ENCODE measurements at places on chromosomes 4 and X. TPM values are rescaled to one million over a fixed set of nuclear protein-coding genes. Genes with fewer than 3 reads are reported as not detected.
A peak's percentile ranks its signal among the peaks of the same experiment; 100 is the strongest.

- DNase-seq = no peak
Measured at GRCh38 chr4:3518511-3518880, 13.7 kb downstream of the LRPAP1 start.

DNA sequence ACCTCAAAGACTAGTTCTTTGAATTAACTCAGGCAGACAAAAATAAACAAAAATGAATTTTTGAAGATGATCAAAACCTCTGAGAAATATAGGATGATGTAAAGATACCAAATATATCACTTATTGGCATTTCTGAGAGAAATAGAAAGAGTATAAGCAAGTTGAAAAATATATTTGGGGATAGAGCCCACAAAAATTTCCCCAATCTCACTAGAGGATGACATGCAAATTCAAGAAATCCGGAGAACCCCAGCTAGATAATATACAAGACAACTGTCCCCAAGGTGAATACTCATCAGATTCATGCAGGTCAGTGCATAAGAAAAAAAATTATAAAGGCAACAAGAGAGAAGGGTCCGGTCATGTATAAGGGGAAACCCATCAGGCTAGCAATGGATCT lies 129.1 kb downstream of the CXXC4 start:
- DNase-seq = no peak

DNA sequence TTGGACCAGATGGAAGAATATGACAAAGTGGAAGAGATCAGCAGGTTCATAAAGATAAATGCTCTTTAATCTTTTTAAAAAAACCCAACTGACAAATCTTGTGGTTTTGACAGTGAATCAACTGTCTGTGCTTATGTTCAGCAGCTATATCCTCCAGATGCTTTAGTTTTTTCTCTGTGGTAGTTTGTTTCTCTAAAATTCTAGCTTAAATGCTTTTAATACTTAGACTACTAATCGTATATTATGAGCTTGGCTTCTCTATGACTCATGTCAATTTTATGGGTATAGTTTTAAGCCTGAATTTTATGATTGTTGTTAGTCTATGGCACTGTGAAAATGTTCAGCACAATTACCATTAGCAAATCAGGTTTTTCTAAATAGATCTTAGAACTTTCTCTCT lies 12.9 kb downstream of the HHIP start:
- peak; percentile 82 for DNase-seq

DNA sequence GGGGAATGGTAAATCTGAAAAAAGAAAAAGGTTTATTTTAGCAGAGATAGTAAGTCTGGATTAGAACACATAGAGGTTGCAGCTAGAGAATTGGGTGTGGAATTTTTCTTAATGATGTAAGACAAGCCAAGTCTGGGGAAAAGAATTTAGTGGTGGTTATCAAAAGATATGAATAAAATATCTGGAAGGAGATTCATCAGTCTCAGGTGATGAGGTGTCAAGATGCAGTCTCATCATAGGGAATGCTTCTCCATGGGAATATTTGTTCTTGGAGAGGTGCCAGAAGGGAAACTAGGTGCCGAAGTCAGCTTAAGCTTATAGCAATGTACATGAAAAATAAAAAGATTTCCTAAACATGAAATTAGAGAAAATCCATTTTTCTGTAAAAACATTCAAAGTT lies 504.1 kb upstream of the NR3C2 start:
- no peak for DNase-seq

GRCh38 chrX:37820646-37821045 lies 26.7 kb downstream of the DYNLT3 start:
- DNase-seq = no peak

GRCh38 chr4:176433983-176434382 lies 114.2 kb downstream of the SPCS3 start:
- DNase-seq = peak; percentile 22

DNA sequence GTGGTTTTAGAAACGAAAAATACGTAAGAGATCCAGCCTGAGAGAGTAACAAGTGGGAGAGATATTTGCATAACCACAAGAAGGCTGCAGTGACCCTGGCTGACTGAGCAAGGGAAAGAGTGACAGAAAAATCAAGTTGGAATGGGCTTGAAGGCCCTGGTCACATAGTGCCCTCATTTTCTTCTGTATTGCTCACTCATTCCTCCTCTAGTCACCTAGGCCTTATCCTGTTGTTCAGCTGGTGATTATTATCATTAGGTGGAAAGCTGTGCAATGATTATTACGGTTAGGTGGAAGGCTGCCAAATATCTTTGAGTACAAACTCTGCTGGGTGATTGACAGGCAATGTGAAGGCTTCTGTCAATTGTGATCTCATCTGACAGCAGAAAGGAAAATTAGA lies 2384.1 kb downstream of the PCDH7 start:
- DNase-seq = no peak

DNA sequence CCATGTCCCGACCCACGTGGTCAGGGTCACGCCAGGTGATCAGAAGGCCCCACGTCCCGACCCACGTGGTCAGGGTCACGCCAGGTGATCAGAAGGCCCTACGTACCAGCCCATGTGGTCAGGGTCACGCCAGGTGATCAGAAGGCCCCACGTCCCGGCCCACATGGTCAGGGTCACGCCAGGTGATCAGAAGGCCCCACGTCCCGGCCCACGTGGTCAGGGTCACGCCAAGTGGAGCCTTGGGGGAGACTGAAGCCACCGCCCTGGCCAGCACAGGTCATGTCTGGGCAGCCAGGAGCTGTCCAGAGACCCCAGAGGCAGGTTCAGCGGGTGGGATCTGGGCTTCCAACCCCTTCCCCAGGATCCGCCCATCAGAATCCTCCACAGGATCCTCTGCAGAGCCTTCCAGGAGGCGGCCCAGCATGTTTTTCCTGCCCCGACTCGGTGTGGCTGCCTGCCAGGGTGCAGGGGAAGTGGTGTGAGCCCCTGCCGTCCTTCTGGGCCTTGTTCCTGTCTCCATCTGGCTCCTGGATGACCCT lies 58.4 kb downstream of the FAM53A start:
- no peak for DNase-seq

DNA sequence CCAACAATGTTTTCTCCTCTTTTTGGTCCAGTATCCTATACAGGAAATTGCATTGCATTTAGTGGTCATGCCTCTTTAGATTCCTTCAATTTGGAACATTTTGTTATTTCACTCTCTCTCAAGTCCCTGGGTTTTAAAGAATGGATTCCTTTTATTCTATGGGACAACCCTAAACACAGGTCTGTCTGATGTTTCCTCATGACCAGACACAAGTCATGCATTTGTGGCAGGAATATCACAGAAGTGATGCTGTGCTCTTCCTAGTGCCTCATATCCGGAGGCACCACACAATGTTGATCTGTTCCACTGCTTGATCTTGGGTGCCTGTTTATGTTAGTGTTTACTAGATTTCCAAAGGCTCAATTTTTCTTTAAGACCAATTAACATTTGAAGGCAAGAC lies 69.7 kb upstream of the H2AZ1 start:
- DNase-seq = no peak

GRCh38 chr4:123876143-123876542 lies 479.5 kb downstream of the SPRY1 start:
- DNase-seq = no peak

DNA sequence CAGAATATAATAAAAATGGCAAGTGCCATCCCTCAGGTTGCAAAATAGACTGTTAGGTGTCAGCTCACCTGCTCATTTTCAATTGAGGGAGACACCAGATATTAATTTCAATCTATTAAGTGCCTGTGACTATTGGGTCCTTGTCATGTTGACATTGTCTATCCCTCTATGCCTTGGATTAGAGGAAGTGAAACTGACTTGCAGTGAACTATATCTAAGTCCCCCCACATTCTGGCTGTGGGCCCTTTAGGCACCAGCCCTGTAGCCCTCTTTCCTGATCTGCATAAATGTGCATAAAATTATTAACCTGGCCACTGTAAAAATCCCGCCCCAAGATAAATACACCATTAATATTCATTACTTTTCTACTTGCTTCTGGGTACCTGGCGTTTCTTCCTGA lies 293.0 kb upstream of the CLNK start:
- DNase-seq = no peak

DNA sequence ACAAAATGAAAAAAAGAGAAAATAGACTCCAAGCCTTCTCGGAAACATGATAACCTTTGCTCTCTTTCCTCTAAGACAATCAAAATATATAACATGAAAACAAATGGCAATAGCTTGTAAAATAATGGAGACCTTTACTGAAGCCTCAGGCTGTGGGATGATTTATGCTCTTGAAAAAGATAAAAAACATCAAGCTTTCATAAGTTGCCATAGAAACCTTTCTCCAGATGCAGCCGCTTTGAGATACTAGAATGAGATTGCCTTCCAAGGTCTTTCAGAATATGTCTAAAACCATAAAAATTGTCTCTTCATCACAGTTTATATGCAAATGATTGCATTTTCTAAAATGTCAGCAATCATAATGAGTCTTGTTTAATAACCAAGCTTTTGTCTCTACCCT lies 31.6 kb downstream of the MAOB start:
- DNase-seq = no peak

The RAB39B gene
- 0.56 TPM for total RNA-seq

The WDR1 gene
- 782 TPM for total RNA-seq

The SGMS2 gene
- 57.5 TPM for total RNA-seq

The FAM199X gene
- total RNA-seq = 13.8 TPM

The VCX3A gene
- not detected for total RNA-seq
